ENCODE measurements at places on chromosomes 2 and 18. TPM values are rescaled to one million over a fixed set of nuclear protein-coding genes. Genes with fewer than 3 reads are reported as not detected.
A peak's percentile ranks its signal among the peaks of the same experiment; 100 is the strongest.

DNA sequence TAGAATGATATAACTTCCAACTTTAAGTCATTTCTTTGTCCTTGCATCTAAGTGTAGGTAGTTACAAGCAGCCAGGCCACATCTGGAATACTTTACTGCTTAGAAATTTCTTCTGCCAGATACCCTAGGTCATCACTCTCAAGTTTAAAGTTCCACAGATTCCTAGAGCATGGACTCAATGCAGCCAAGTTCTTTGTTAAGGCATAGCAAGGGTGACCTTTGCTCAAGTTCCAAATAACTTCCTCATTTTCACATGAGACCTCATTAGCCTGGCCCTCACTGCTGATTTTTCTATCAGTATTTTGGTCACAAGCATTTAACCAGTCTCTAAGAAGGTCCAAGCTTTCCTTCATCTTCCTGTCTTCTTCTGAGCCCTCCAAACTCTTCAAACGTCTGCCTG lies 7.8 kb upstream of the UGT1A9 start:
- no peak for DNase-seq

GRCh38 chr2:85189606-85190270 lies 56.5 kb downstream of the TCF7L1 start:
- DNase-seq: no peak

DNA sequence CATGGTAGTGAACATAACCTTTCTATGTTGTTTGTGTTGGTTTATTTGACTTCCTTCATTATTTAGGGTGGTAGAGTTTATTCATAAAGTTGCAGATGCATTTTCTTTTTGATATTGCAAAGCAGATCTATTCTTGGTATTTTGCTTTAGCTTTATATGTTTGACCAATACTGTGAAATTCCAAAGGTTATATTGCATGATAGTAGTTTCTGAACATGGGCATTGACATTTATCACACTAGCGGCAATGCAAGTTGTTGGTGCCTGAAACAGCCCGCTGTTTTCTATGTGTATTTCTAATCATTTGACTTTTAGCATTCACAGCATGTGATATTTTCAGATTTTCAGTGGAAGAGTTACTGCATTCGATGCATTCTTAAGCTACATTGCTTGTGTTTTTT lies 87.2 kb downstream of the ASXL3 start:
- no peak for DNase-seq

Gene MBOAT2
- 2.0 TPM for total RNA-seq

DNA sequence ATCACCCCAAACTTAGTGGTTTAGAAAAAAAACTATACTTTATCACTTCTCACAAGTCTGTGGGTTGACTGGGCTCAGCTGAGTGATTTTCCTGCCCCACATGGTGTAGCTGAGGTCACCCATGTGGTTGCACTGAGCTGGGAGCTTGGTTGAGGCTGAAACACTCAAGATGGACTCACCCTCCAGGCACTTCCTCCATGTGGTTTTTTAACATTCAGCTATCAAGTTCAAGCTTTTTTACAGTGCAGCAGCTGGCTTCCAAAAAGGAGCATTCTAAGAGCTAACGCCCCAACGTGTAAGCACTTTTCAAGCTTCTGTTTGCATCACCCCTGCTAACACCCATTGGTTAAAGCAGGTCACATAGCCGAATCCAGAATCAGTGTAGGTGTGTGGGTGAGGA lies 105.9 kb upstream of the CREB1 start:
- no peak for DNase-seq

- DNase-seq: no peak
Measured at GRCh38 chr2:71330585-71331330, 824 bp upstream of the ZNF638 start.

DNA sequence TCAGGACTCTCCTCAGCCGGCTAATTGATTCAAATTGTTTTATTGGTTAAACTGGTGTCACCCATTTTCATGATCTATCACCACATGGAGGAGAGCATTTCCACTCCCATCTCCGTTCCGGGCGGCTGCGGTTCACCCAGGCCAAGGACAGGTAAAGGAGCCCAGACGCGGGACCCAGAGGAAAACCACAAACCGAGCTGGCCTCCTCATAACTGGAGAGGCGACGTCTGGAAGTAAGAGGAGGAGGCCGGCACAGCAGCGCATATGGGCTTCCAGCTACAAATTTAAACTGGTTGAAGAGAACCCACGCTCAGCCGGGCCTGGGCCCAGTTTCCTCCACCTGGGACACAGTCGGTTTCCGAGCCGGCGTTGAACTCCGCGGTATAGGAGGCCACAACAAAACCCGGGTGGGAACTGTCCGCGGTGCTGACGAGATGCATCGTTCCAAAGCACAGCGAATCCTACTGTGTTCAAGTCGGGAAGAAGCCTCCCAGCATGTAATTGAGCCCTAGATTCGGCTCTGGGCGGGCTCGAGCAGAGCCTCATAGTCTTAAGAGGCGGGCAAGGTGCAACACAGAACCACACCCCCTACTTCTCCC lies 3.0 kb upstream of the SKOR2 start:
- peak; percentile 40 for DNase-seq

DNA sequence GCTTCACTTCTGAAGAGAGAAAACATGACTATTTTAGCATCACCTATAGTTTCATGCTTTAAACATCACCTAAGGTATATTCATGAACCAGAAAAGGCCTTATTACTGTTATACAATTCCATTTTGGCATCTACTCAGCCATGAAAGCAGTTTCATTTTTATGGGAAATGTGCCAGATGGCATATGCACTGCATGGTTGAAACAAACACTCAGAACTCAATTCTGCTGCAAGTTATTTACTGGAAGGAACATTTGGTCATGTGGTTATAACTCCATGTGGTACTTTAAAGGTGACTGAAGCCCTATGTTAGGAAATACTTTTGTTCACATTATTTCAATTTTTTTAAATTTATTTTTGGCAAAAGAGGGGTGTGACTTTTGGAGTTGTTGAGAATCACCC lies 287.5 kb upstream of the CRIM1 start:
- no peak for DNase-seq

DNA sequence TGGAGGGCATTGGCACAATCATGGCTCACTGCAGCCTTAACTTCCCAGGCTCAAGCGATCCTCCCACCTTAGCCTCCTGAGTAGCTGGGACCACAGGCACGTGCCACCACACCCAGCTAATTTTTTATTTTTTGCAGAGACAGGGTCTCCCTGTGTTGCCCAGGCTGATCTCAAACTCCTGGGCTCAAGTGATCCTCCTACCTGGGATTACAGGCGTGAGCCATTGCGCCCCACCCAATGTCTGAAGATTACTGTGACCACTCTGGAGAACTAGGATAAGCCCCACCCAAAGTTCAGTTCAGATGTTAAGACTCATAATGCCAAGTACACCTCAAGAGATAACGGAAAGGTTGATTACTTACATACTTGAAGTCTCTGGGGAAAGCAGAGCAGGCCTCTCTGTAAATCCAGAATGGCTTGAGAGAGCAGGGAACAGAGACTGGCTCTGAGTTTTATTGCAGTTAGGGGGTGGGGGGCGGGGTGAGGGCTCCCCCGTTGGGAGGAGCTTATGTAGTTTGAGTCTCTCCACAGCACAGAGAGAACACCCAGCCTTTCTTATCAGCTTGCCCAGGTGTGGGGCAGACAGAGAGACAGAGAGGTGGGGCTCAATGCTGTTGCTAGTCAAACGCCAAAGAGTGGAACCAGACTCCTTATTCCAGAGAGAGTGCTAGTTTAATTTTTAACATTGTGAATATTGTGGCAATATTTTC lies 26.5 kb upstream of the ERICH2 start:
- DNase-seq: no peak

Gene LRRTM4
- total RNA-seq: 0.38 TPM

GRCh38 chr2:171675810-171676345 lies 11.4 kb upstream of the DYNC1I2 start:
- DNase-seq: no peak
